Stimulated activated CD4-positive, alpha-beta T cell treated with anti-CD3 and anti-CD28 coated beads, Interleukin-12 subunit alpha, Interleukin-12 subunit beta, amount 100 ng/mL, for 24 hours (primary cell): ENCODE measurements at places on chromosomes 1 and 21.

DNA sequence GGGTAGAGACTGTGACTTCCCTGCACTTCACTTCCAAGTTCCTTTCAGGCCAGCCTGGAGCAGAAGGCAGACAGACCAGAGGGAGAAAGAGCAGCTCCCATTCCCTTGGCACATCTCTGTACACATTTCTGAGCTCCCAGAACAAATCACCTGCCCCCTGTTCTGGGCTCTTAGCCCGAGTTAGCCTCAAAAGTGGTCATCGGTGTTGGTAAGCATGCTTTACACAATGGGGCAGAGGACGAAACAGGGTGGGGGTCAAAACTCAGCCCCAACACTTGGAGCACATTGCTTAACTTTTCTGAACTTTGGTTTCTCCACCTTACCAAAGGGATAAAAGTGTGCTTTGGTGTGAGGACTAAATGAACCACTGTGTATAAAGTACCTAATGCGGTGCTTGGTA lies 98.7 kb downstream of the DAB1 start:
- DNase-seq: no peak

DNA sequence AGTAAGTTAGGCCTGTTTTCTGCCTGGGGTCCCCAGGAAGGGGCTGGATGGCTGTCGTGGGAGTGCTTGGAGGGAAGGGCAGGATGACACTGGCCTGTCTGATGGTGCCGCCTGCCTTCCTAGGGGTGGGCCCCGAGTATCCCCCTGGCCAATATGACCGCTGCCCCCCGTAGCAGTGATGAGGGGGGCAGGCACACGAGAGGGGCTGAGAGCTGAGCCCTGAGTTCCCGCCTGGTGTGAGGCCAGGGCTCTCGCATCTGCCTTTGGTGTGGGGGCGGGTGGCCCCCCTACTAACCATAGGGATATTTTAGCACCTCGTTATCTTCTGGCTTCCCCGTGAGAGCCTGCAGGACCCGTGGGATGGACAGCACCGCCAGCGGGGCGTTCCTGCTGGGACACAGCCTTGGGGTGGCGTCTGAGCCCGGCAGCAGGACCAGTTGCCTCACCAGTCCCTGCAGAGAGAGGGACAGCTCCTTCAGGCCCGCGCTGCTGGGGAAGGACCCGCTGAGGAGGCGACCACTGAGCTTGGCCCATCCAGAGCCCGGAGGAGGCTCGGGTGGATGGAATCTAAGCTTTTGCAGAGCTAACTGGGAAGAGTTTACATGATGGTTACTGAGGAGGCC lies 10.4 kb downstream of the KRTAP10-1 start:
- DNase-seq: no peak

- no peak for DNase-seq
Measured at GRCh38 chr1:10759413-10760200, 36.8 kb downstream of the CASZ1 start.

DNA sequence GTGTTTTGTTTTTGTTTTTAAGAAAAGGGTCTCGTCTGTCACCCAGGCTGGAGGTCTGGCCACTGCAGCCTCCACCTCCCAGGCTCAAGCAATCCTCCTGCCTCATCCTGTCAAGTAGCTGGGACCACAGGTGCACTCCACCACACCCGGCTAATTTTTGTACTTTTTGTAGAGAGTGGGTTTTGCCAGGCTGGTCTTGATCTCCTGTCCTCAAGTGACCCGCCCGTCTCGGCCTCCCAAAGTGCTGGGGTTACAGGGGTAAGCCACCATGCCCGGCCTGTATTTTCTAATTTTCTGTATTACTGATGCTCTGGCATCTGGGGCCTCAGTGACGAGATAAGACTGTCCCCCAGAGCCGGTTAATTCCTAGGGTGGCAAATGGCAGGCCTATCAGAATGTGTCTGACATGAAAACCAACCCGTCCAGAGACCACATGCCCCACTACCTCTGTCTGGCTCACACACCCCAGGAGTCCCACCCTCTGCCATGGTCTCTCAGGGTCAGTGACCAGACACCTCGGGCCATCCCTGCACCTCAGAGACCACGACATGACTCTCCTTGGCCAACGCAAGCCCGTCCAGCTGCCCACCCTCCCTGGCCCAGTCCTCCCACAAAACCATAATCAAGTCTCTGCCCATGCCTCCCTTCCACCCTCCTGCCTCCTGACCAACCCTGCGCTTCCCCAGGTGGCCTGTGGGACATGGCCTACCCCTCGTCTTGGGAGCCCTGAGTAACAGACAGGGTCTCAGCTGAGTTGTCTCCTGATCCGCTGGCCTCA lies 12.5 kb downstream of the NPHP4 start:
- no peak for DNase-seq

GRCh38 chr1:213714645-213715044 lies 273.1 kb upstream of the PROX1 start:
- DNase-seq: no peak

- DNase-seq: no peak
Measured at GRCh38 chr21:39599191-39599970, 13.4 kb upstream of the B3GALT5 start.

DNA sequence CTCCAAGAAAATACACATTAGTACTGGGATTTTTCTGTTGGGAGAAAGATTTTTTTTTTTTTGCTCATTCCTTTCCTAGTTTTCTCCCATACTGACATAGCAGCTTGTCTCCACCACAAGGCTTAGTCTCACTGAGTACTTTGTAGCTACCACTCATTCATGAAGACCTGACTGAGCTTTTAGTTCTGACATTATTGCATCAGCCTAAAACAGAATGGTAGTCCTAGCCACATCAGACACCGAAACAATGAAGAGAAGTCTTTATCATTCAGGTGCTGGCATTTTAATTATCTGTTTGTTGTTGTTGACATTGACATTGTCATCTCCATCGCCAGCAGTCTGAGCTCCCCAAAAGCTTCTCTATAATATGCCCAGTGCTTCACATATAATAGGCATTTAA lies 21.1 kb upstream of the C1orf21 start:
- no peak for DNase-seq

DNA sequence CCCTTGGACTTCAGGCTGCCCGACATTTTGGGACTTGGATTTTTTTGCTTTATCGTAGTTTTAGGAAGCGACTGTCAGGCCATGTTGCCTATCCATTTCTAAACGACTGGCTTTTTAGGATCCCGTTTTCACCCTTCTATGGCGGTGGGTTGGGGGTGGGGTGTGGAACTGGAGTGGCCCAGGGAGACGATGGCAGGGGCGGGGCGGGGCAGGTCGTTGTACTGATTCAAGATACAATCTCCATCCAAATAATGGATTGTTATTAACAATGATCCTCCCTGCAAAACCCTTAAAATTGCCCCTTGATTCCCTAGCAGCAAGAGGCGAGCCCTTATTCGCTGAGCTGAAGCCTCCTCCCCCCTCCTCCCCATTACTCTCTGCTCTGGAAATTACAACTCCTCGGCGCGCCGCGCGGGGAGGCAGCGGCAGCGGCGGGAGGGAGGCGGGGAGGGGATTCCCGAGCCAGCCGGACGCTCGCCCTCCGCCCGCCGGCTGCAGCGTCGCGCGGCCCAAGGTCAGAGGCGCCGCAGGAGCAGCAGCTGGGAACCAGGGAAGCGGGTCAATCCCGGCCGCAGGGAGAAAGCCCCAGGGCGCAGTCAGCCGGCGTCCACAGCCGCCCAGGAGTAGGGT lies at the start of gene TRIM67:
Gene TRIM67, plus strand, starts transcription at position 392 of the 630 bp plus-strand sequence. CDS start 912 bp downstream, outside the sequence.
- DNase-seq: no peak

GRCh38 chr1:9441451-9442133 lies 97.7 kb upstream of the SLC25A33 start:
- no peak for DNase-seq

- no peak for DNase-seq
Measured at GRCh38 chr1:57672346-57673140, 248.7 kb upstream of the DAB1 start.

GRCh38 chr21:21463456-21463855 lies 465.2 kb downstream of the NCAM2 start:
- DNase-seq: no peak

GRCh38 chr1:79497193-79497773 lies 490.8 kb upstream of the ADGRL4 start:
- no peak for DNase-seq

DNA sequence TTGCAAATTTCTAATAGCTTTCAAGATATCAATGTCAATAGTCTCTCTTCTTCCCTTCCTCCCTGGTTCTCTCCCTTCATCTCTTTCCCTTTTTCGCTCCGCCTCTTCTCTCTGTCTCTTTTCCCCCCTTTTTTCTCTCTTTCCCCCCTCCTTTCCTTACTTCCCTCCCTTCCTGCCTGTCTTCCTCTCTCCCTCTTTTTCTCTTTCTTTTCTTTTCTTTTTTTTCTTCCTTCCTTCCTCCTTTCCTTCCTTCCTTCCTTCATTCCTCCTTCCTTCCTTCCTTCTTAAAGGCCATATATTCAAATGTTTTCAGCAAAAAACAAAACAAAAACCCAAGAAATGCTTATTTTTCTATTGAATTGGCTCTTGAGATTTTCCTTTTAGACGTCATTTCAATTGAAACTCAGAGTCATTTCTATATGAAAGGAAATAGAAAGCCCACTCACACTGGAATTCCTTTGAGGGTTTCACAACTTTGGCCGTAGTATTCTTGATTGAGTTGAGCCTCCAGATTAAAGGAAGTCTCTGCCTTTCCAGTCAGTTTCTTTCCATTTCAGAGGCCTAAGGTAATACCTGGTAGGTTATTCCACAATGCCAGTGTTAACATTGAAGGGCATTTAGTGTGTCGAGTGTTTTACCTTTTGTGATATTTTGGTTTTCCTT lies 551.5 kb downstream of the LMO4 start:
- no peak for DNase-seq

GRCh38 chr1:235583511-235584001 lies 66.0 kb downstream of the GNG4 start:
- DNase-seq: no peak

DNA sequence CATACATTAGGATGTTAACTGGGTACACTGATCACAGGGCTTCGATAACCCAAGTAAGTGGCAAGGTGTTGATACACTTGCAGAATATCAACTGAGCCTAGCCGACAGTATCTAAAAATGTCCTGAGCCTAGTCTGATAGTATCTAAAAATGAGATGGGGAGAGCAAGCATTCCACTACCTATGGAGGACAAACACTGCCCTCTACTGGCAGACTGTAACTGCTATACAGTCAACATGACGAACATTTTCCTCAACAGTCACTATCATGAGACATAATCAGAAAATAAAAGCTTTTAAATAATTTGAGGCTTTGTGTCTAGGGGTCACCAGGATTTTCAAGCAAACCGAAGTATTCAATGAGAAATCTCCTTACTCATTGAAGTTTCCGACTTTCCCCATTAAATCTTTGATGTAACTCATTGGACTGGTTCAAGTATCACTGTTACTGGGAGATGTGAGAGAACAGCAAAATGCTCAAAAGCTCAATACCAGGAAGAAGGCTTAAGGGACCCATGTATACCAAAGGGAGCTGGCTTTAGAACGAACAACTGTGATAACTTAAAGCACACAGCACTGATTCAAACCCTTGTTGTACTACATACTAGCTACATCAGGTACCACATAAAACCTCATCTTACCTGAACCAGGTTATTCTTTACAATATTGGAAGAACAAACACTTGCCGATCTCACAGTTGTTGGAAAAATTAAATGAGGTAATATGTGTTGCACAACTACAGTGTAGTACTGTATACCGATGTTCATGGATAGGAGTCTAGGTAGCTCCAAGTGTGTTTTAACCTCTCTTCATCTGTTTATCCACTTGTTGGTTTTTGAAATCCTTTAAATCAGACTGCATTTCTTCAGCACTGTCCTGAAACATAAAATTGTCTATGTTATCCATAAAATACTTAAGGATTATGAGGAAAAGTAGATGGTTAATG lies 31.1 kb upstream of the SLC45A3 start:
- peak; percentile 43 for DNase-seq

- DNase-seq: no peak
Measured at GRCh38 chr21:37579356-37579755, 212.8 kb downstream of the DYRK1A start.

- DNase-seq: no peak
Measured at GRCh38 chr1:39689635-39690034, 1.6 kb downstream of the HPCAL4 start.

GRCh38 chr21:39927304-39927886 lies 60.2 kb downstream of the PCP4 start:
- no peak for DNase-seq

GRCh38 chr1:101022294-101022693 lies 3.3 kb downstream of the DPH5 start:
- no peak for DNase-seq

- DNase-seq: no peak
Measured at GRCh38 chr21:42302076-42302650, 13.0 kb downstream of the TFF3 start.

GRCh38 chr1:3547055-3548005 lies 64.0 kb downstream of the MEGF6 start:
- no peak for DNase-seq

- DNase-seq: no peak
Measured at GRCh38 chr1:230749150-230749549, 2.0 kb downstream of the CAPN9 start.

GRCh38 chr1:229759037-229759435 lies 133.0 kb downstream of the URB2 start:
- DNase-seq: no peak

DNA sequence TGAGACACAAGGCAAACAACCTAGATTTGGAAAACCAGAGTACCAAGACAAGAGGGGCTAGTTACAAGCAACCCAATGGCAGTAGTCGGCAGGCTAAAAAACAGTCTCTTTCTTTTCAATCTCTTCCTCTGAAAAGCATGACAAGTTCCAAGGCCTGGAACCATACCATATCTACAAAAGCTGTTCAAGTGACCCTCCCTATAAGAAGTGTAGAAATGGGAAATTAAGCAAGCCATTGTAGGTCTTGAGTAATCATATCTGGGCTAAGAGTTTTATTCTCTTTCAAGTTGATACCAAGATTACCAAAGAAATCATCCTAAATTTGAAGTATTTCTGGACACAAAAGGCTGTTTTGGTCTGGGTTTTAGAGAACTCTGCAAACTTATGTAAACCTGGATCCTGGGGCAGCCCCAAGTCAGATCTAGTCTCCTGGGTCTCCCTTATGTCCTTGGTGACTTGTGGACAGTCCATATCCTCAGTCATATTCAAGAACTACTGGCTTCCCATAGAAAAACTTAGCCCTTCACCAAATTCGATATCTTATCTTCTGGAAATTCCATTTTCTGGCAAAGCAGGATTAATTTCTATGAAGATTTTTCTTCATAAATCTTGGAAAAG lies 24.7 kb downstream of the FMO3 start:
- no peak for DNase-seq

DNA sequence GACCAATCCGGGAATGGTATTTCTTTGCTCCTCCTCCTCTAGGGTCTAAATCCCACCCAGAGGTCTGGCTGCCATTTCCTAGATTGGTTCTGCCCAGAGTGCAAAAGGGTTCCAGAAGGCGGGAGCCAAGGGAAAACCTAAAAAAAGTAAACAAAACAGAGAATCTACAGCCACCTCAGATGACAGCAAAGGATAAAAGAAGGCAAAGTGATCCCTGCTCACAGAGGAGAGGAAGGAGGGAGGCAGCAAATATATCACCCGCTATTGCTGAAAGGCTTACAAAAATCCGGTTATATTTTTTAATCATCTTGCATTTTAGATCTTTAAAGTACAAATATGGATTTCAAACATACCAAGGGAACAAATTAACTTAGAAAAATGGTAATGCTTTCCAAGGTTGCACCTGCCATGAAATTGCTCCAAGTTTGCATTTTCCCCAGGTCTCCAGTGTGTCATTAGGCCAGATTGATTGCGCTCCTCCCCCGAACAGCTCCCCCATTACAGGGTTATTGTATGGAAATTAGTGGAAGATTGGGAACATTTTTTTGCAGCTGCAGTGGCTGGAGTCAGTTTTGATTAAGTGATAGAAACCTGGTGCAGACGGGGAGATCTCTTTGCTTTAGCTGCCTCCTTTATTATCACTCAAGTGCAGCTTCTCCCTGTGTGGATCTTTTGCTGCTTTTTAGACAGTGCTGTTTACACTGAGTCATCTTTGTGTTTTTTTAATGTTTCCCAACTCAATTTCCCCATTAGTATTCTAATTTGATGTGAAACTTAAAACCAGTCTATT lies 280.5 kb upstream of the CAMK1G start:
- DNase-seq: no peak
